Esophagus muscularis mucosa (tissue), 4 donors: ENCODE measurements at places on chromosomes 13 and 19. TPM values are rescaled to one million over a fixed set of nuclear protein-coding genes. Genes with fewer than 3 reads are reported as not detected.

Gene LIM2
- not detected for total RNA-seq

- no peak for DNase-seq
These were observed 528.2 kb downstream of the LMO7 start for GRCh38 chr13:76164290-76164689.

- no peak for DNase-seq
These were observed 40.1 kb downstream of the ZC3H13 start for GRCh38 chr13:46012404-46012803.

DNA sequence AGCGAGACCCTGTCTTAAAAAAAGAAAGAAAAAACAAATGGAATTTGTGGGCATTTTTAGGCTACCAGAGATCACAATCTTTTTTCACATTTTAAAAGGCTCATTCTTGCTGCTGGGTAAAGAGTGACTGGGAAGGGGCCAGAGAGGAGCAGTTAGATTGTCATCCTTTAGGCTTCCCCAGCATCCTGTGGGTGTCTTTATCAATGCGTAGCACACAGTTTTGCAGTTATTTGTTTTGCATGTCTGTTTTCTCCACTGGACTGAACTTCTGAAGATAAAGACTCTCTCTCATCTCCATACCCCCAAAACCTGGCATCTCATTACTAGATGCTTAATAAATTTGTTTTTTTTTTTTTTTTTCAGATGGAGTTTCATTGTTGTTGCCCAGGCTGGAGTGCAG is 2.1 kb upstream of the UTP14C start:
- no peak for DNase-seq

DNA sequence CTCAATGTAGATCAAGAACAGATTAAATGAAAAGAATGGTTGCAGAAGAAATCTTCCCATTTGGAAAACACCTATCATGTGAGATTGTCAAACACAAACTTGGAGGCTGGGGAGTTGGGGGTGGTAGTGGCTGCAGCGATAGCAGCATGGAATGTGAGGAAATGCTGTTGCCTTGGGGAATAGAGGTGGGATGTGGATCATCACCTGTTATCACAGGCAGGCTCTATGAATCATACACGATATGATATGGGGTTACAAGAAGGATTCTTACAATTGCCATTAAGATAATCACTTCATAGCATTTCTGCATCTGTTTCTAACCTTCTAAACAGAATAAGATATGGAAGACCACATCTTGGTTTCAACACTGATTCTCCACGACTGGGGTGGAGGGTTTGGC is 88.7 kb downstream of the RNASEH2B start:
- DNase-seq = peak; percentile 29

Gene SMIM44
- not detected for total RNA-seq

DNA sequence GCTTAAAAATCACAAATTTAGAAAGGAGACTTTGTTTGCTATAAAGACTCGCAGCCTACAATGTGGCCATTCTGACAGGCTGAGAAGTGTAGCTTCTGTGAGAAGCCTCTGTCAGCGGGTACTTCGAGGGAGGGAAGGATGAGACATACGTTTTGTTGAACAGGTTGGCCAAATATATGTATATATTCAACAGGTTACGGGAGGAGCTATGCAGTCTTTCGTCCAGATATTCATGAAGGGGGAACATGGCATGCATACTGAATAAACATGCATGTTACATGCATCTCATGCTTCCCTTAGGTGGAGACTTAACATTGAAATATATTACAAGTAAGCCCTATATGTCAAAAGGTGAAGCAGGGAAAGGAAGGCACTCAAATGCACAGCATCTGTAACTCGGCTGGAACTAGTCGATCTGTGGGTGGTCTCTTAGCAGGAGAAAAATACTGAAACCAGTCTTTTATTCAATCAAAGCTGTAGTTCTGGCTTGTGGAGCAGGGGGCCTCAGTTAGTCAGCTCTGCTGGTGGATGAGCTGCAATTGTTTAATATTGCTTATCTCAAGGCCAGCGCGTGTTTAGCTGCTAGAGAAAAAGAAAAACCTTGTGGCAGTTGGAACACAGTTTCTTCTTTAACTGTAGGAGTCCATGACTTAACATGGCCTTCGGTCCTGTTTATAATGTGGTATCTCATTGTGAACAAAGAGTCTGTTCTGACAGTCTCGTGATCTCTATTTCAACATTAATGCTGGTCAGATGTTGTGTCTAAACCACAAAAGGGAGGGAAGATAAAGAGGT is 94.3 kb downstream of the FAM216B start:
- no peak for DNase-seq
